Activated T-helper 1 cell treated with anti-CD3 and anti-CD28 coated beads, Interleukin-2, amount 50 U/mL, for 16 hours (primary cell): ENCODE measurements at places on chromosomes 3 and 15.
A peak's percentile ranks its signal among the peaks of the same experiment; 100 is the strongest.

DNA sequence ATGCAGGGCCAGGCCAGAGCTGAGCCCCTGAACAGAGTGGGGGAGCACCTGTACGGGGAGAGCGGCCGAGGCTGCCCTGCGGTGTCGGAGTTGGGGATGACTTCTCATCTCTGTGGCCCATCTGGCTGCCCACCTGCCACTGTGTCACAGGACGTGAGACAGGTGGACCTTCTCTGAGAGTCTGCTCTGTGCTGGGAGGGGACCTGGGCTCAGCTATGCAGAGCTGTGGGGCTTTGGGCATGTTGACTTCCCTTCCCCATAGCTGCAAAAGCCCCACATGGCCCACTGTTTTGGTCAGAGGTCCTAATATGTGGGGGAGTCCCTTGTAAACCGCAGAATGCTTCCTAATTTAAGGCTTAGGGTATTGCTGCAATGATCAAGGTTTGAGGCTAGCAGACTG lies 68.0 kb upstream of the TRPM1 start:
- no peak for DNase-seq

- DNase-seq = no peak
Observed at GRCh38 chr3:176469694-176470205, 727.5 kb downstream of the TBL1XR1 start.

DNA sequence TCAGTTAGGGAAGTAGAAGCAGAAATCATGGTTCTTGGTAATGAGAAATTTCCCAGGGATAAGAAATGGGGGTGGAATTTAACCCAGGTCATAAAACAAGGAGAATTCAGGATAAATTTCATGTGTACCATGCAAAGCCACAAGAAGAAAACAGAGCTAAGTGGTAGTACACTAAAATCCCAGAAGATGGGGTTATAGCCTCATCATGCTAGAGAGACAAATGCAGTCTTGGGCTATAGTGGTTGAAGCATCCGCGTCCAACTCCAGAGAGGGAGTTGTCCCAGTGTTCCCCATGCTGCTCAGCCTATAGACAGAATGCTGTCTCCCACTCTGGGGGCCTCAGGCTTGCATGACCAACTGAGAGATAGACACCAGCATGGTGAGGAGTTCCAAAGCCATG lies 36.2 kb upstream of the CLRN1 start:
- no peak for DNase-seq

DNA sequence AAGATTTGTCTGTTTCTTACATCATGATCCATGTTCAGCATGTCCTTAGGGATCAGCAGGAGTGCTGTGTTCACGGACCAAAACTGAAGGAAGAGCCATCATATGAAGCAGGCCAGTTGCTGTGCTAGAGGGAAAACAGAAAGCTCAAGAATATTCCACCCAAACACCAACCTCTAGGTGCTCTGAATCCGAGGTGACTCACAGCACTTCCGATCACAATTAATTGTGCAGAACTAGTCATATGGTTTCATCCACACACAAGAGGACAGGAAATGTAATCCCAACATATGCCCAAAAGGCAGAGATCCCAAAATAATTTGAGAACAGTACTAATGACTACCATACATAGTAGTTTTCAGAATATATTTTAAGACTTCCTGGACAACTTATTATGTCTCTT lies 257.9 kb upstream of the KCNH8 start:
- DNase-seq = no peak

GRCh38 chr3:38154033-38154494 lies 11.3 kb upstream of the OXSR1 start:
- no peak for DNase-seq

DNA sequence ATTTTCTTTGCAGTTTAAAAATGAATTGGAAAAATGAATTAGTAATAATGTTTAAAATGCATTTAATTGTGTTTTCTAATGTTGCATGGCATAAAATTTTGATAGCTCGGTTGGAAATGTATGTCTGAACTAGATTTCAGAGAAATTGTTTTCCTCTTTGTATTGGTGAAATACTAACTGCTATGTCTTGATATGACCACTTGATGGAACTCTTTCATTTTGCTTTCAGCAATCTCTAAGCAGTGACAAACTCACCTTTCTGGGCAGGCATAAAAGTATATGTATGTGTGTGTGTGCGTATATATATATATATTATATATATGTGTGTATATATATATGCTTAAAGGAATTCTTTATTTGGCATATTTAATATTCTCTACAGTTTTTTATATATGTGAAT lies 239.3 kb upstream of the ZNF717 start:
- DNase-seq = no peak

DNA sequence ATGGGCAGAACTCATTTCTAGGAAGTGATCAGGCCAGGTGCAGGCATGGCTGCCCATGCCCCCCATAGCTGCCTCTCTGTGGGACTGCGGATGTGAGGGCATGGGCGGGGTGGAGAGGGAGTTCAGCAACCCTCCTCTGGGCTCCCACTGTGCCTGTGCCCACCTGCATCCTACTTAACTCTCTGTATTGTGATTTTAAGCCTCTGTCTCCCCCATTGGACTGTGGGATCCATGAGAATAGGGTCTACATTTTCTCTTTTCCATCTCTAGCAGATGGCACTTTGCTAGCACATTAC lies 194.3 kb downstream of the CHST2 start:
- DNase-seq = no peak

DNA sequence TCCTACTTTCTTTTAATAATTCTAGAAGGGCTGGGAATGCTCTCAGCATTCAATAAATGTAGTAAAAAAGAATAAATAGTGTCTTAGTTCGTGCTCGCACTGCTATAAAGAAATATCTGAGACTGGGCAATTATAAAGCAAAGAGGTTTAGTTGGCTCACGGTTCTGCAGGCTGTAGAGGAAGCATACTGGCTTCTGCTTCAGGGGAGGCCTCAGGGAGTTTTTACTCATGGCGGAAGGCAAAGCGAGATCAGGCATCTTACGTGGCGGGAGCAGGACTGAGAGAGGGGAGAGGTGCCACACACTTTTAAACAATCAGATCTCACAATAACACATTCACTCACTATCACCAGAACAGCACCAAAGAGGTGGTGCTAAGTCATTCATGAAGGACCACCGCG lies 103.0 kb upstream of the UBE2E2 start:
- DNase-seq = no peak

DNA sequence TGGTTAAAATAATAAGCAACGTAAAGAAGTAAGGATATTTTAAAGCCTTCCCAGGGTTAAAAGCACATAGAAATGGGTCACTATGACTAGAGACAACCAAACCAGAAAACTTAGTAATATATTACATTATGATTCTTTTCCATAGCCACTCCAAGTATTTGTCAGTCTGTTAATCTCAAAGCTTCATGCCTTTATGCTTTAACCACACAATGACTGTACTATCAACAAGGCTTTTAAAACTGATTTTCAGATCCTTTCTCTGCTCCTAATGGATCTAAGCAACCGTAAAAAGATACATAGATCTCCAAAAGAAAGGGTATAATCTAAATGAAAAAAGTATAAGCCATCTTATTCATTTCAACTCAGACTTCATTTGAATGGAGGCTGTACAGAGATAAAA lies 14.4 kb downstream of the SECISBP2L start:
- DNase-seq = no peak

GRCh38 chr15:80159301-80159700 lies 6.5 kb downstream of the FAH start:
- DNase-seq = no peak

DNA sequence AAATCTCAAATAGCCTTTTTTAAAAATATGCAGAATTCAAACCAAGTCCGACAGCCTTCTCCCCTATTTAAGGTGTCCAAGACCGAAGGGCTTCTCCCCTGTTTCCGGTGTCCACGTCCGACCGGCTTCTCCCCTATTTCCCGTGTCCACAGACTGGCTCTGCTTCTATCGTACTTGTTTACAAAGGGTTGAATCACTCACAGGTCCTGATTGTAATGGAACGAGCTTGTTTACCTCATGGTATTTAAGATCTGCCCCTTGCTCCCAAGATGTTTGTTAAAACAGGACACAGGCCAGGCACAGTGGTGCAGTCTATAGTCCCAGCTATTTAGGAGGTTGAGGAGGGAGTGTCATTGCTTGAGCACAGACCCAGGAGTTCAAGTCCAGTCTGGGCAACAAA lies 90.4 kb upstream of the ROBO2 start:
- DNase-seq = no peak

GRCh38 chr3:163916596-163917560 lies 1161.4 kb downstream of the SI start:
- DNase-seq = no peak

DNA sequence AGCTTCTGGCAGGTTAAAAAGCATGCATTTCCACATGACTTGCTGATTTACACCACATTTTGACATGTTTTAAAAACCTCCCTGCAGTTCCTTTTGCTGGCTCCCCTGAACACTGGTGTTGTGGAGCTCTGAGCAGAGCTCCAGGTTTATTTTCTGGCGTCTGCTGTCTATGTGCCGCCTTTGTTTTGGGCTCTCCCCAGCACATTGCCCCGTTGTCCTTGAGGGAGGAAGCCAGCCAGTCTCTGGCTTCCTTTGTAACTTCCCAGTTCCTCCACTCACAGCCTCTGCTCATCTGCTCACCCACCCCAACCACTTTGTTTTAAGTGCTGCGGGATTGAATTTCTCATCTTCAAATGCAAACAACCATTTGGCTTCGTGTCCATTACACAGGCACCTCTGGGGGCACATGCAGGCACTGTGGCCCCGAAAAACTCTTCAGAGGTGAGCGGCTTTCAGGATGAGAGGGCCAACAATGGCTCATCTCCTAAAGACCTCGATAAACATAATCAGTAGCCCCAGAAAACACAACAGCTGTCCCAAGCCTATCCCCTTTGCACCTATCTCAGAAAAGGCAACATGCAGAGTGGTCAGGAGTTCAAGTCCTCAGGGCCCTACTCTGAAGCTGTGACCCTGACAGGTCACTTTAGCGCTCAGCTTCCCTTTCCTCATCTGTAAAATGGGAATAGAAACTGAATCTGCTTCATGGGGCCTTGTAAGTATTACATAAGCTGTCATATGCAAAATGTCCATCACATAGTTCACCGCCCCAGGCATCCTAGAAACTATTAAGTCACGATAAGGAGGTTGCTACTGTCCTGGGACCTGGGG lies 1.3 kb upstream of the MEF2A start:
- DNase-seq = no peak

DNA sequence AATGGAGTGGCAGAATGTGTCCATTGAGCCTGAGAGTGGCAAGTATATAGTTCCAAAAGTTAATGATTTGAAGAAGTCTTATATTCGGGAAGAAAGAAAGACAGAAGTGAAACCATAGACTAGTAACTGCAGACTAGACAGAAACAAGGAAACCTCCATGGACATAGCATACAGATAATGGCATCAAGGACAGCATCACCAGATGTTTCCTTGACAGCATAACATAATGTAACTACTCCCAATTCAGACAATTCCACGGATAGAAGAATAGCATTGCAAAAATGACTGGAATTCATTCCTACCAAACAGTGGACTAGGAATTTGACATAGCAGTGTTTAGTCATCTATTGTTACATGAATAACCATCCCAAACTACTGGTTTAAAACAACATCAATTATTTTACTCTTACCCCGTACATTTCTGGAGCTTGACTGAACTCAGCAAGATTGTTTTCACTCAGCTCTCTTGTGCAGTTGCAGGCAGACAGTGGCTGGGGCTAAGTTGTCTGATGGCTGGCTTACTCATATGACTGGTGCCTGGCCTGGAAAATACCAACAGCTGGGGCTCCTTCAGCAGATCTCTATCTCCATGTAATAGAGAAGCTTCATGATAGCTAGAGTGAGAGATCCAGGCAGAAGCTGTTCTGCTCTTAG lies 109.7 kb upstream of the GADL1 start:
- no peak for DNase-seq

GRCh38 chr15:44711743-44712345 lies 527 bp downstream of the B2M start:
- peak; percentile 43 for DNase-seq

GRCh38 chr15:66069751-66070150 lies 183.8 kb downstream of the MEGF11 start:
- no peak for DNase-seq
